ENCODE measurements at places on chromosomes 2 and 18.

- no peak for DNase-seq
These were observed 555.2 kb upstream of the FANCL start for GRCh38 chr2:58796239-58796910.

- no peak for DNase-seq
These were observed 96.6 kb downstream of the BIRC6 start for GRCh38 chr2:32453242-32454062.

GRCh38 chr2:130756053-130756873 is 923 bp downstream of the AMER3 start:
- DNase-seq = no peak

DNA sequence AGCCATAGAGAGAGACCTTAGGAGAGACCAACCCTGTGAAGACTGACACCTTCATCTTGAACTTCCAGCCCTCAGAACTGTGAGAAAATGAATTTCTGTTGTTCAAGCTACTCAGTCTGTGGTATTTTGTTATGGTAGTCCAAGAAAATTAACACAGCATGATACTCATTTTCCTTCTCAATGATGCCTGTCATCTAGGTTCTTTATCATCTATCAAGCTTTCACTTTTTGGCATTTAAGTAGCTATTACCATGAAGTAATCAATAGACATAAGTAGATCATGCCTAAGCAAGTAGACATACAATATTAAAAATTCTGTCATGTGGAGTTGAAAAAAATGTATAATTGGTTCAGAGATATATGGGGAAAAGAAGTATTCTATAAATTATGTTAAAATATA is 444.7 kb downstream of the THSD7B start:
- no peak for DNase-seq

- no peak for DNase-seq
These were observed 126.3 kb downstream of the TPGS2 start for GRCh38 chr18:36702401-36703013.

- no peak for DNase-seq
These were observed 245.6 kb downstream of the TPGS2 start for GRCh38 chr18:36582988-36583745.
